Cerebellar cortex (tissue), 1 donor: ENCODE measurements at places on chromosomes 3 and 15.

DNA sequence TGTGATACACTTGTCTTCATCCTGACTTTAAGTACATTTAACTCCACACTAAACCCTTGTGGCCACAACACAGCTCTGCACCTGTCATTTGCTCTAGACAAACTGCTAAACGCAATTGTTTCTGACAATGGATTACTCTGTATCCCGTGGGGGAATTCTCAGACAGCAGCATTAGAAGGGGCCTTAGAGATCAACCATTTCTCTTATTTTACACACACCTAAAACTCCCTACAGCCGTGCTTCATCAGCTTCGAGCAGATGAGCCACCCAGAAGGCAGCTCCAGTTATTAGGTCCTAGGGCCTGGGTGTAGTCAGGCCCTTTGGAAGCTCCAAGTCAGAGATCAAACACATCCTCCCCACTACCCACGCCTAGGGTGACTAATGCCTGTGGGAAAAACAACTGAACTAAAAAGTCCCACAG lies 1.3 kb upstream of the IL12A start:
- no peak for DNase-seq

DNA sequence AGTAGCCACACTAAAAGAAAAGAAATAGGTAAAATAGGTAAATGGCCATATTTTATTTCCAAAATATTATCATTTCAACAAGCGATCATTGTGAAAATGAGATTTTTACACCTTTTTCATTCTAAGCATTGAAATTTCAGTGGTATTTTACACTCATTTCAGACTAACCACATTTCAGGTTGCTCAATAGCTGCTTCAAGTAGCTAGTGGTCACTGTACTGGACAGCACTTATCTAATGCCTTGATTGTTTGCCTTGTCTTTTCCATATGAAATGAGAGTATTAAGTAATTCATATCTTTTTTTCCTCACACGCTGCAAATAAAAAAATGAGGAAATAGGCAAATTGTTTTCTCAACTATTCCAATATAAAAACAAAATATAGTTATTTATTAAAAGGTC lies 332.8 kb downstream of the NLGN1 start:
- DNase-seq, result no peak

DNA sequence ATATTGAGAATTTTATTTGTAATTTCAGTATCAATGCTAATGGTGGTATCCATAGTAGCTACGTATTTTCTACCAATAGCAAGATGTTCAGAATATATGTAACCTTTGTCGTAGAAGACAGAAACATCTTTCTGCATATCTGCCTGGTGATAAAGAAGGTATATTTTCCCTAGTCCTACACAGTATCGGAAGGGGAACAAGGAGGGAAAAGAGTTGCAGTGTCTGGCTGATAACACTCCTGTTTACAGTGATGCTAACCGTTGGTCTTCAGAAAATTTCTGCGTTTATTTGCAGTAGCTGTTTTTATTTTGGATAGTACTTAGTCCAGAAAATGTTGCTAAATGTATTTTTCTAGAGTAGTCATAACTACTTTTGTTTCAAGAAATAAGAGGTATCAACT lies 25.2 kb downstream of the TSC22D2 start:
- DNase-seq, result no peak

DNA sequence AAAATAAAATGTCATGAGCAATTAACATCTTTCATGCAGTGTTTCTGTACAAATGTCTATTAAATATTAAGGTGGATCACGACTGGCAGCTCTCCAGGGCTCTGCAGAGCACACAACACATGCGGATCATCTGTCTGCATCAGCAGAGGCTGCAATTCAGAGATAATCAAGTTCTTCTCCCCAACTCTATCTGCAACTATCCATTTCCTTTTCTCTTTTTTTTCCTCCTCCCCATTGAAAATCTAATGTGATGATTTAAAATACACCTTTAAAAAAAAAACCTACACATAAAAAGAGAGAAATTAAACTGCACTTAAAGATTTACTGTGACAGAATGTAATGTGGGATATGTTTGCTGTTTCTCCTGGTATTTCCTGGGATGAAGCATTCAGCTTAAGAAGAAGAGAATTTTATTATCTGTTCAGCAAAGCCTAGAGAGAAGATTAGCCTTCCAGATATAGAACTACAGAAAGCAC lies 352.6 kb upstream of the CCDC54 start:
- DNase-seq, result no peak

DNA sequence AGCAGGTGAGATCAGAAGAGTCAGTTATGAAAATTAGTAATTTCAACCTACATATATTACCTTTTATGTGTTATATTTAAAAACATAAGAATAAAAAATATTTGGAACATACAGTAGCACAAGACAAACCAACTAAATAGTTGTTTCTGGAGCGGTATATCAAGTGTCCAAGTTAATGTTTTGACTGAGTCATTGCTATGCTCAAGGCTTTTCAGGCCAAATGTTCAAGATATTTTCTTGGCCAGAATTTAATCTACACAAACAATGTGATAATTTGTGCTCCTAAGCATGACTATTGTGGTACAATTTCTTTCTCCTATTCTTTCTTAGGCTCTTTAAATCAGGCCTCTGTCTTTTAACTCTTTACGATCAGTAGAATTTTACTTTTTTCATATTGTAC lies 412.4 kb downstream of the RAP2B start:
- no peak for DNase-seq

DNA sequence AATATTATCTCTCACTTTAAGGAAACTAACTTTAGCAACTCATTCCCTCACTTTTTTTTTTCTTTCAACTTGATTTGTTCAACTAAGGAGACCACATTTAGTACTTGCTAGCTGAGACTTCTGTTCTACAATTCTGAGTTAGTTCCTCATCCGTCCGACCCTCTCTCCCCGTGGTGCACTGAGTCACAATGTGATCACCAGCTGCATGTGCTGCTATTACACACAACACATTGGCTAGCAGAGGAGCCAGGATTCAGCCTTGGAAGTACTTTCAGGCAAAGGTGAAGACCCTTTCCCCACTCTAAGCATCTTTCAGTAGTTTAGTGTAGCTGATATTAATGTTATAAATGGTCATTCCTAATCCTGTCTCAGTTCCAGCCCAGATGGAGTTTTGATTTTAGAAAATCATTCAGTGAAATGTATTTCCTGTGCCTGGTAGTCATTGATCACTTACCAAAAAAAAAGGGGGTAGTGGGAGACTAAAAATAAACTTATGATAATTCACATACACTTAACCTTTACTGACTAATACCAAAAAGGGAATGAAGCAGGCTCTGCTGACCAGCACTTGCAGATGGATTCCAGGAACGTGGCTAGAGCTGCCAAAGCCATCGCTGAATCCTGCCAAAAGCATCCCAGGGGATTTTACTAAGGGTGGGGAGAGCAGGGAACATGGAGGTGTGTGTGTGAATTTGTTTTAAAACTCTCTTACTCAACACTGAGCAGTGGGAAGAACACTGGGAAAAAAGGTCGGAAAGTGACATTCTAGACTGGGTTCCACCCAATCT lies 424.8 kb downstream of the LPP start:
- peak; percentile 39 for DNase-seq

- no peak for DNase-seq
Observed at GRCh38 chr15:99174567-99175395, 69.9 kb downstream of the SYNM start.

GRCh38 chr3:46354984-46355383 lies 1.1 kb downstream of the CCR2 start:
- DNase-seq, result no peak

GRCh38 chr3:152430223-152431002 lies 161.7 kb downstream of the MBNL1 start:
- DNase-seq, result no peak

- DNase-seq, result no peak
Observed at GRCh38 chr3:143146486-143147274, 27.1 kb downstream of the CHST2 start.

DNA sequence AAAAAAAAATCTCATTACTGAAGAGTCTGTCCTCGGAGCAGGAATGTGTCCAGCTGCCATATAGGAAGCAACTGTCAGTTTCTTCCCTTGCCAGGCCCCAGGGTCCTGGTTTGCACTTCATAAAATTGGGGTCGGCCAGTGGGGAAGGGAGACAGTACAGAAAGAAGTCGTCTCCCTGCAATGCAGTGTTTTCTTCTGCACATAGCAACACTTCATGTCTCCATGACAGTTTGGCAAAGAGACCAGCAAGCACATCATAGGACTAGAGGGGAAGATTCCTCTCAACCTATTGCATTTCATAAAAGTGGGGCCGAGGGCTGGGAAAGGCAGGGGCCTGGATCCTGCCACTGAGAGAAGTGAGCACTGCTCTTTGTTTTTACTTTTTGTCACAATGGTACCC lies 138.2 kb upstream of the HACD2 start:
- no peak for DNase-seq

GRCh38 chr3:178233371-178234071 lies 302.7 kb upstream of the KCNMB2 start:
- DNase-seq, result peak; percentile 95

DNA sequence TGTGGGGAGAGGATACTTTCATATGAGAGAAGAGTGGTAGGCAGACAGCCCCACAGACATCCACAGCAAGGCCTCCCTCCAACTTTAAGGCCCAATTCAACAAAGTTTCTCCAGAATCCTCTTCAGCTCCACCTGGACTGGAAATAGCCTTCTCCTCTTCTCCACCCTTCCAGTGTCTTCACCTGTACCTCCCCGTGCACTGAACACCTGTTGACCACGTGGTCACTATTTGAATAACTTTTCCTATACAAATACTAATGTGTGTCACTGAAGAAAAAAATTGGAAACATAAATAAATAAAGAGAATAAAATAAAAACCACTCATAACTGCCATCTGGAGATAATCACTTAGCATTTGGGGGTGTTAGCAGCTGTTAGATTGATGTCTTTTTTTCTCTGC lies 52.9 kb downstream of the CCNL1 start:
- DNase-seq, result no peak

DNA sequence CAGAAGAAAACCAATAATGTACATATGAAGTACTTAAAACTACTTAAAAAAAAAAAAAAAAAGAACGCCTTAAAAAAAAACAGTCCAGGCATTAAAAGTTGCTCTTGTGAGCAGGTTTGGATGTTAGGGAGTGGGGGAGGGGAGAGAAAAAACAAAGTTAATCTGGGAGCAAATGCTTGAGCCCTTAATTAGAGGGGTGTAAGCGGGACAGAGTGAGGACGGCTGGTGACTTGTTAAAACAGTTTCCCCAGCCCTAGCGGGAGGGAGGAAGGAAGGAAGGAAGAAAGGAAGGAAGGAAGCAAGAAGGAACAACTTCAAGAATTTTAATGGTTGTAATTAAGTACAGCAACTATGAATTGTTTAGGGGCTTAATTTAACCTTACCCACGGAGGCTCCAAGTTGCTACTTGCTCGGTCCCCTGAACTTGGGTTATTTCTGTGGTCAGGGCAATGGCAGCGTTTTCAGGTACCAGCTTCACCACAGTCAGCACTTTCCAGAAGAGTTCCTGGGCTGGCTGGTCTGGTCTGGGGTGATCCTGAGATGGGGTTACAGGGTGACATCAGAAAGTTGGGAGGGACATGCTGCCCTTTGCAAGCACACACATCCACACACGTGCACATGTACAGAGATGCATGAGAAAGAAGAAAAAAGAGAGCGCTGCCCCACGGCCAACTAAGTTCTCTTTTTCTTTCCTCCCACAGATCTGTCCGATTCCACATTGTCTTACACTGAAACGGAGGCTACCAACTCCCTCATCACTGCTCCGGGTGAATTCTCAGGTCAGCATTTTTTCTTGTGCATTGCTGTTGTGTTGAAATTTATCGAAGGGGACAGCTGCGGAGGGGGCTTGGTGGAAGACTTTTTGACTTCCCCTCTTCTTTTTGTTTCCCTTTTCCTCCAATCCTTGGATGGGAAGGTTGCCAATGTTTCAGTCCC lies 14.0 kb downstream of the SMAD6 start:
- no peak for DNase-seq

DNA sequence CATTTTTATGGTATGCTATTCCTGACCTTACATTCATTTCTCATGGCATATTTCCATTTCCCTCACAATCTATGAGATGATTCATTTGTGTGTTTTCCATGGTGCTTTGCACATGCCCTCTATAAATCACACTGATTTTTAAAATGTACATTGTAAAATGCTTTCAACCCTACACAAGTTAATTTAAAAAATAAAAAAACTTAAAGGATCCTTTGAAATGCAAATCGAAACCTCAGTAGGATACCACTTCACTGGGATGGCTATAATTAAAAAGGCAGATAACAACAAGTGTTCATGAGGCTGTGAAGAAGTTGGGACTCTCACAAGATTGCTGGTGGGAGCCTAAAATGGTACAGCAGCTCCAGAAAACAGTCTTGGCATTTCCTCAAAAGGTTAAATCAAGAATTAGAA lies 83.5 kb downstream of the FMN1 start:
- no peak for DNase-seq

GRCh38 chr15:51229907-51230330 lies 108.5 kb downstream of the CYP19A1 start:
- DNase-seq, result peak; percentile 47

- peak; percentile 84 for DNase-seq
Observed at GRCh38 chr3:13896473-13897154, 16.7 kb upstream of the WNT7A start.

- DNase-seq, result peak; percentile 87
Observed at GRCh38 chr3:185724761-185725160, 100.1 kb downstream of the IGF2BP2 start.

- DNase-seq, result peak; percentile 5
Observed at GRCh38 chr3:73511571-73512525, 112.9 kb downstream of the PDZRN3 start.

DNA sequence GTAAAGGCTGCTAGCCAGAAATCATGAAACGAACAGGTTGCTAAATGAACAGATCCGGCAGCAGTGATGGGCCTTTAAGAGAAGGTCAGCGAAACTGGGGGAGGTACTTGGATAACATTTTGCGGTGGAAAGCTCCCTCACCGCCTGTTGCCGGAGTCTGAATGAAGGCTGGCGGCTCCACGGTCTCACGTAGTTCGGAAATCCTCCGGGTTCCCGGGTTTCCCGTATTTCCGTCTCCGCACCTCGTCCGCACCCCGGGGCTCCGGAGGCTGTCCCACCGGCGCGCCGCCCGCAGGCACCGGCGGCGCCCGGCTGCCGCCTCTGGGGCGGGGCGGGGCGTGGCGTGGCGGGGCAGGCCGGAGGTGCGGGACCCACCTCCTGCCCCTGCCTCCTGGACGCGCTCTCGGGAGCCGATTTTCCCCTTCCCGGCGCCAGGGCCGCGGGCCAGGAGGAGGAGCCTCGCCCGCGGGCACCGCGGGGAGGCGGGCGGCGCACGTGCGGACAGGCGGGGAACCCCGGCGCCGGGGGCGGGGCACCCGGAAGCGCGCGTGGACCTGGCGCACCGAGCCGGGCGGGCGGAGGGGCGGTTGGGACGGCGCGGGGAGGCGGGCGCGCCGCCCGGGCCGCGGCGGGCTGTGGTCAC lies at the start of gene ZDHHC23:
TSS of gene ZDHHC23 (plus strand) at position 642 of the 643 bp plus-strand sequence. CDS start 790 bp downstream, outside the sequence.
- peak; percentile 70 for DNase-seq

GRCh38 chr3:73389117-73389813 lies 235.5 kb downstream of the PDZRN3 start:
- no peak for DNase-seq

GRCh38 chr15:62584301-62585235 lies 419.5 kb upstream of the C2CD4B start:
- DNase-seq, result no peak

DNA sequence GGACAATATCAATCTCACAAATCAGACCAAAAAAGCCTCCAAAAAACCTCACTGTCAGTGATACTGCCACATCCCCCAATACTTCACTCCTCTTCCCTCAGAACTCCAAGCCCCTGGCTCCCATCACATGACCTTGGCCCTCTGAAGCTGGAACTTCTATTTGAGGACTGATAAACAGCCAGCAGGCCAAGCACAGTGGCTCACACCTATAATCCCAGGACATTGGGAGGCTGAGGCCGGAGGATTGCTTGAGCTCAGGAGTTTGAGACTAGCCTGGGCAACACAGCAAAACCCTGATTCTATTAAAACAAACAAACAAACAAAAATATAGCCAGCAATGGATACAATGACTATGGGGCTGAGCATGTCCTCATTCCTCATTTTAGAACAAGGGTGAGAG lies 55.2 kb downstream of the MAP4 start:
- DNase-seq, result no peak
